ENCODE measurements at places on chromosomes 5 and 9.
A peak's percentile ranks its signal among the peaks of the same experiment; 100 is the strongest.

DNA sequence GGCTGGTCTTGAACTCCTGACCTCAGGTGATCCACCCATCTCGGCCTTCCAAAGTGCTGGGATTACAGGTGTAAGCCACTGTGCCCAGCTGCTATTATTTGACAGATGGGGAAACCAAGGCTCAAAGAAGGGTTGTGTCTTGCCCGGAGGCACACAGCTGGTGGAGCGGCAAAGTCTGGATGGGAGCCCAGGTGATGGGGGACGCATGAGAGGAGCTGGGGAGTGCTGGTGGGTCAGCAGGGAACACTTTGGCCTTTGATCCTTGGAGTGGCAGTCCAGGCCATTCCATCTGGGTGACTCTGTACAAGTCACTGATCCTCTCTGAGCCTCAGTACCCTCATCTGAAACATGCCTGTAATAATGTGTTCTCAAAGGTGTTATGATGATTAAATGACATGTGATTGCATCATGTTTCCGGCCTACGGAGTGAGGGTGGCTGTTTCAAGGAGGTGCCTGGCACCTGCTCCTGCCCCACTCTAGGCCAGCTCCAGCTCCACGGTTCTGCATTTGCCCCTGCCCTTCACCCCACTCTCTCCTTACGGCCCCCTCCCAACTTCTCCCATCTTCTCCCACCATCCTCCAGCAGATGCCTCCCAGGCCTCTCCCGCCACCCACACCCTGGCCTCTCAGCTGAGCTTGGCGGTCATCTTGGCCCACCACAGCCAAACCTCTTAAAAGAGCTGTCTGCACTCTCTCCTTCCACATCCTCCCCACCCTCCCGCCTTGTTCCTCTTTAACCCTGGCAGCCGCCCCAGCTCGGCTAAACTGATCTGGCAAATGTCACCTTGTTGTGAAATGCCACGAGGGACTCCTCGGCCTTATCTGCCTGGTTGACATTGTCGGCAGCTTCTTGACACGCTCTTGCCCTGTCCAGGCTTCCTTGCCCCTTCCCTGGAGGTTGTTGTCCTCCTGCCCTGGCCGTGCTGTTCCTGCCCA lies 5.5 kb upstream of the DBN1 start:
- peak; percentile 96 for DNase-seq
- H3K27me3 ChIP-seq = peaks cover 5% of the 10 kb centered on the region
- no peaks in the 10 kb centered on the region for H3K4me1 ChIP-seq

DNA sequence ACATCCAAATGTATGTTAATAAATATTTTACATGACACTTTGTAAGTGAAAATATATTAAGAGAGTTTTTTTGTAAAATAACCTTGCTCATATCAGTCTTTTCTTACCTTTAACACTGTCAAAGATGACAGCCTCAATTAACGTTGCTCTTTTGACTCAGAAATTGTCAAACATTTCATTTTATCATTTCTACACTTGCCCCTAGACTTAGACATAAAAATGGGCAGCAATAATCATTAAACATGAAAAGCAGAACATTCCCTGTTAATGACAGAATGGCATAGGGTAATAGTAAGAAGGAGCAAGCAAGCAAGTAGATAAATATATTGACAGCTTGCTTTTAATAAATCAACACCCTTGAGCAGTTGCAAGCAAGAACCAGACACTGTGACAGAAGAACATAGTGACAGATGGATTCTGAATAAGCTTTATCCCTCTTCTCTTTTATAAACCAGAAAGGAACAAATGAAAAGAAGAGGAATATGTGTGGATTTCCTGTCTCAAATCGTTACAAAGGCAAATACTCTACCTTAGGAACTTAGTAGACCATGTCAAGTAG lies 796.0 kb upstream of the CHD1 start:
- no peak for DNase-seq
- H3K4me3 ChIP-seq = no peak overlapping the region
- H3K27ac ChIP-seq = no peak overlapping the region
- H3K4me1 ChIP-seq = no peaks in the 10 kb centered on the region

DNA sequence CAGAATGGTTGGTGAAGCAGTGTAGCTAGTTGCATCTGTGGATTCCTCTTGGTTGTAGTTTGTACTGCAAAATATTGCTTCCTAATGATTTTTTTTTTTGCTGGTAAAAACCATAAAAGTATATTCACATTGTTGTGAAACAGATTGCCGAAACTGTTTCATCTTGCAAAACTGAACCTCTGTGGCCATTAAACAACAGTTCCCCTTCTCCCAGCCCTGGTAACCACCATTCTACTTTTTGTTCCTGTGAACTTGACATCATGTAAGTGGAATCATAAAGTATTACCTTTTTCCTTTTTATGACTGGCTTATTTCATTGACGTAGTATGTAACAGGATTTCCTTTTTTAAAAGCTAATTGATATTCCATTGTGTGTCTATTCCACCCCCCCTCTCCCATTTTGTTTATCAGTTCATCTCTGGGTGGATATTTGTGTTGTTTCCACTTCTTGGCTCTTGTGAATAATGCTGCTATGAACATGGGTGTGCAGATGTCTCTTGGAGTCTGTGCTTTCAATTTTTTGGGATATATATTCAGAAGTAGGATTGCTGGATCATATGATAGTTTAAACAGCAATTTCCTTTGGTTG lies 11.8 kb downstream of the SUB1 start:
- no peak overlapping the region for H3K4me3 ChIP-seq
- H3K27ac ChIP-seq = no peak overlapping the region
- H3K36me3 ChIP-seq = peaks cover 50% of the 10 kb centered on the region
- H3K27me3 ChIP-seq = no peaks in the 10 kb centered on the region

- no peaks in the 10 kb centered on the region for H3K27me3 ChIP-seq
- H3K4me1 ChIP-seq = no peaks in the 10 kb centered on the region
- H3K27ac ChIP-seq = no peak overlapping the region
- no peak for DNase-seq
- no peaks in the 10 kb centered on the region for H3K36me3 ChIP-seq
- H3K4me3 ChIP-seq = no peak overlapping the region
Measured at GRCh38 chr5:83015676-83016075, 61.5 kb downstream of the TMEM167A start.

- no peak for DNase-seq
- H3K36me3 ChIP-seq = no peaks in the 10 kb centered on the region
- no peaks in the 10 kb centered on the region for H3K4me1 ChIP-seq
Measured at GRCh38 chr5:103657301-103657700, 94.7 kb upstream of the NUDT12 start.

DNA sequence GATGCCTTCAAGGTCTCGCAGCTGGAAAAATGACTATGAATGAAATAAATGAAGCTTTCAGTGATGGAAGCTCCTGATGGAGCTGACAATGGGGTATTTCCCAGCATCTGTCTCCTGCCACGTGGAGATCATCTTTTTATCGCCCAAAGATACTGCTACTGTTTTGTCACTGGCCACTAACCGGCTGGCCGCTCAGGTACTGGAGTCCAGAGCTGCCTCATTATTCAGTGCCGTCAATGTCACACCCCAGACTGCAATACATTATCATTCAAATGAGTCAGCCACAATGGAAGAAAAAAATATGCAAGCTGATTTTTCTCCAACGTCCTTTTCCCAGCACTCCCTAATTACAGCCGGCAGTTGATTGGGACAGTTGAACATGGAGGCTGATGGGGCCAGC lies 280.4 kb downstream of the ZSWIM6 start:
- no peak overlapping the region for H3K27ac ChIP-seq
- H3K4me3 ChIP-seq = no peak overlapping the region
- no peaks in the 10 kb centered on the region for H3K4me1 ChIP-seq
- no peaks in the 10 kb centered on the region for H3K27me3 ChIP-seq
- H3K36me3 ChIP-seq = no peaks in the 10 kb centered on the region
- no peak for DNase-seq

DNA sequence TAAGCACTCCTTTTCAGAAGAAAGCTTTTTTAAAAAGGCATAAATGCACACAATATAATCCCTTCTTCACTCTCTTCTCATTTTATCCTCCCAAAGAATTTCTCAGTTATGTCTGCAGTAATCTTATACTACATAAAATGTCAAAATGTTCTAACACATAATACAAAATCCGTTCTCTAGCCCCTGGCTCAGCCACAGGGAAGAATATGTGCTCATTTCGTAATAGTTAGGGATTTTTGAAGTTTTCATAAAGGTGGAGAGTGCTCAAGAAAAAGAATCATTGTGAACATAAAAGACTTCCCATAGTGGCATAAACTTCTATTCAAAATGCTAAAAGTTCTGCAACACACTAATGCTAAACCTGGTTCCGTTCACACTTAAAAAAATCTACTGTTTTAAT lies 1410.7 kb upstream of the C9orf72 start:
- H3K27me3 ChIP-seq = no peaks in the 10 kb centered on the region
- DNase-seq = no peak
- no peaks in the 10 kb centered on the region for H3K4me1 ChIP-seq

DNA sequence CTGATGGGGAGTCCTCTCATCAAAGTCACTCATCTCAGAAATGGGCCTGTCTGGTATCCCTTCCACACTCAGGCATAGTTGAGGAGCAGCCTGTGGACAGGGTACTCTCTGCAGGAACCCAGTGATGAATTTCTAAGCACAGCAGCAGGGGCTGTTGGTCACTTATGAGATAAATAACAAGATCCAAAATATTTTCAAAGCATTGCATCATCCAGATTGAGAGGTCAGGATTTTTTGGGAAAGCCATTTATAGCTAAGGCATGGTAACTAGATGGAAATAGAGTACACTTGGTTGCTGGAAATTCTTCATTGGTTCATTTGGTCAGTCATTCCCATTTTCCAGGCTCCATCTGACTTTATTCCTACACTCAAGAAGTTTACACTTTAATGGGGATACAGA lies 246.8 kb upstream of the RAI14 start:
- DNase-seq = no peak
- H3K4me3 ChIP-seq = no peak overlapping the region
- no peaks in the 10 kb centered on the region for H3K4me1 ChIP-seq
- H3K36me3 ChIP-seq = no peaks in the 10 kb centered on the region
- H3K27ac ChIP-seq = no peak overlapping the region

All from right atrium auricular region (tissue), 2 donors.